ENCODE measurements at places on chromosomes 7 and 10.
A peak's percentile ranks its signal among the peaks of the same experiment; 100 is the strongest.

GRCh38 chr10:95850791-95851190 is 57.0 kb upstream of the CC2D2B start:
- DNase-seq = no peak

- DNase-seq = peak; percentile 76
Observed at GRCh38 chr7:17130281-17131059, 168.0 kb upstream of the AHR start.

DNA sequence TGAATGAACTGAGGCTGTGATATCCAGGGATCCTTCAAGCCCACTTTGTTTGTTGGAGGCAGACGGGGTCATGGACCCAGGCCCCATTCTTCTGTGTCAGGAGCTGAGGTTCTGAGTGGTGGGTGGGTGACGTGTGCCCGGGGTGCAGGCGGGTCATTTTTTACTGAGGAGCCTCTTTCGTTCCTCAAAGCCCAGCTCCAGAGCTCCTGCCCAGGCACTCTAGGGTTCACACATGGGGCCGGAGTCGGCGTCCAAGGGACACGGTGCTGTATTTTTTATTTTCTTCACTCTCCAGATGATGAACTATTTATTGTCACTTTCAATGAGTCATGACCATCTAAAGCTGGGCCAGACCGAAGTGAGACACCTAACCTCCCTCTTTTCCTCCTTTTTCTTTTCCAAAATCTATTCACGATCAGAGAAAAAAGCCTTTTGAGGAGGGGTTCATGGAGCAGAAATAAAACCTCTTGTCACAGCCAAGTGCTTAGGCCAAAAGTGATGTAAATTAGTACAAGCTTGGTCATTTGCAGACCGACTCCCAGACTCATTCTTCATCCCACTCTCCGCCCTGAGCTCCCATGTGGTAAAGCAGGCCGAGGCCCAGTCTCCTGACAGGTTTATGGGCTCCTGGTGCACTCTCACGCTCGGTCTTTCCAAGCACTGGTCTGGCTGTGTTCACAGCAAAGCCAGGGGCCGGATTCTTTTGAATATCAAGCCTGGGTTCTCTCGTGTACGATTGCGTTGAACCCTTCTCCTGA is 41.4 kb upstream of the PITRM1 start:
- DNase-seq = no peak

- no peak for DNase-seq
Observed at GRCh38 chr7:43769281-43769680, 10.8 kb downstream of the BLVRA start.

GRCh38 chr10:84452003-84452402 is 123.6 kb downstream of the CCSER2 start:
- no peak for DNase-seq

All from iPS-NIHi11 (cell line).